Activated naive CD8-positive, alpha-beta T cell treated with anti-CD3 and anti-CD28 coated beads, Interleukin-2, amount 10 ng/mL, durations not matched to agents 7 days and 5 days (primary cell): ENCODE measurements at places on chromosomes 7 and 10. TPM values are rescaled to one million over a fixed set of nuclear protein-coding genes. Genes with fewer than 3 reads are reported as not detected.

- peaks cover 77% of the 10 kb centered on the region for H3K27me3 ChIP-seq
- no peak overlapping the region for H3K27ac ChIP-seq
- H3K36me3 ChIP-seq: peaks cover 2% of the 10 kb centered on the region
- no peak overlapping the region for H3K4me3 ChIP-seq
Observed at GRCh38 chr7:8205031-8205387, 57.0 kb downstream of the ICA1 start.

- H3K4me1 ChIP-seq: no peaks in the 10 kb centered on the region
- no peaks in the 10 kb centered on the region for H3K36me3 ChIP-seq
Observed at GRCh38 chr7:20317413-20317812, 13.3 kb upstream of the ITGB8 start.

- H3K36me3 ChIP-seq: peaks cover 6% of the 10 kb centered on the region
- peaks cover 14% of the 10 kb centered on the region for H3K4me1 ChIP-seq
- no peaks in the 10 kb centered on the region for H3K27me3 ChIP-seq
Observed at GRCh38 chr7:77727936-77728701, 31.9 kb downstream of the RSBN1L start.

DNA sequence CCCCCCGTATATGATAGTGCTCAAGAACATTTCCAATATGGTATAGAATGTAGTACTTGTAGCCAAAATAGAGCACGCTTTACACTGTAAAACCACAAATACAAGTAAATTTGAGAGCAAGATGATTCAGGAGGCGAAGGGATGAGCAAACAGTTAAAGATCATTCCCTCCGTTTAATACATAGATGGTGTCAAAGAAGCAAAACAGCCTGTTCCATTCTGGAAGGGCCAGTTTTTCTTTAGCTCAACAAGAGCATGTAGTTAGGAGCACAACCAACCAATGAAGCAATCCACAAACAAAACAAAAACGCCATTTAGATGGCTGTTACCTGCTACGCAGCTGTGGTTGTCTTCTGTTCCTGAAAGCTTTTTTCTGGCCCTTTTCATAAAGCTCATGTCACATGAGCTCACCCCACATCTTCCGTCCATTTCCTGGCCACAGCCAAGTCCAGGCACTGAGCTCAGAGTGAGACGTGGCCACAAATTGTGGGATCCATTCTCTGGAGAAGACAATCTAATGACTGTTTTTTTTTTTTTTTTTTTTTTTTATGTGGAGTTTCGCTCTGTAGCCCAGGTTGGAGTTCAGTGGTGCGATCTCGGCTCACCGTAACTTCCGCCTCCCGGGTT lies 185.6 kb downstream of the FANK1 start:
- peaks cover 4% of the 10 kb centered on the region for H3K27me3 ChIP-seq
- H3K4me3 ChIP-seq: no peak overlapping the region

DNA sequence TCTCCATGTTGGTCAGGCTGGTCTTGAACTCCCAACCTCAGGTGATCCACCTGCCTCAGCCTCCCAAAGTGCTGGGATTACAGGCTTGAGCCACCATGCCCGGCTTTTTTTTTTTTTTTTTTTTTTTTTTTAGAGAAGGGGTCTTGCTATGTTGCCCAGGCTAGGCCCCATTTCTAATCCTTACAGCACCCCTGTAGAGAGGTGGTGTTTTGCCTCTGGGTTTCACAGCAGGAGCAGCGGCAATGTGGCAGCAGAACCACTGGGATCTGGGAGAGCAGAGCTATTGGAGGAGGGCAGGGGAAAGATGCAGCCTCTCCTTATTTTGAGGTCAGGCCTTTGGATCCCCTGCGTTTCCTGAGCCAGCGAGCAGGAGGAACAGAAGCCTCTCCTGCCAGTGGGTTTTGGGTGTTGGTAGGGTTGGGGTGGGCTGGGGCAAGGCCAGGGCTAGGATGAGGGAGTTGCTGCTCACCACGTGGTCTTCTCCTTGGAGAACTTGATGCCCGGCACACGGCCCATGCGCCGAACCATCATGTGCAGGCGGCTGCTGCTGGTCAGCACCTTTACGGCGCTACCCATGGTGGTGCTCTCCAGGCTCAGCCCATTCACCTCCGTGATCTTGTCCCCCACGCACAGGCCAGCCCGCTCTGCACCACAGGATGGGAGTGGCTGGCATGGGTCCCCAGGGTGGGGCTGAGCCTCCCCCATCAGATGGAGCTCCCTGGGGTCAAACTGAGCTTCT lies 7.8 kb downstream of the PDZD7 start:
- H3K27ac ChIP-seq: no peak overlapping the region
- H3K4me3 ChIP-seq: no peak overlapping the region
- H3K27me3 ChIP-seq: peaks cover 25% of the 10 kb centered on the region
- no peak for DNase-seq

DNA sequence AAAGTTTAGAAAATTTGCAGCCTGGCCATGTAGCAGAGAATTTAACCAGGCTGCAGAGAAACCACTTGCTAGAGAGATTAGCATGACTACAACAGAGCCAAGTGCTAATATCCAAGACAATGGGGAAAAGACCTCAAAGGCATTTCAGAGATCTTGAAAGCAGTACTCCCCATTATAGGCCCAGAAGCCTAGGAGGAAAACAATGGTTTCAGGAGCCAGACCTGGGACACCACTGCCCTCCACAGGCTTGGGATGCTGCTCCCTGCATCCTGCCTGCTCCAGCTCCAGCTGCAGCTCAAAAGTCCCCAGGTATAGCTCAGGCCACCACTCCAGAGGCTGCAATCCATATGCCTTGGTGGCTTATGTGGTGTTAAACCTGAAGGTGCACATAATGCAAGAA lies 101.5 kb upstream of the TMEM72 start:
- no peaks in the 10 kb centered on the region for H3K36me3 ChIP-seq
- H3K4me3 ChIP-seq: no peak overlapping the region
- H3K27me3 ChIP-seq: no peaks in the 10 kb centered on the region
- no peaks in the 10 kb centered on the region for H3K4me1 ChIP-seq
- no peak for DNase-seq

DNA sequence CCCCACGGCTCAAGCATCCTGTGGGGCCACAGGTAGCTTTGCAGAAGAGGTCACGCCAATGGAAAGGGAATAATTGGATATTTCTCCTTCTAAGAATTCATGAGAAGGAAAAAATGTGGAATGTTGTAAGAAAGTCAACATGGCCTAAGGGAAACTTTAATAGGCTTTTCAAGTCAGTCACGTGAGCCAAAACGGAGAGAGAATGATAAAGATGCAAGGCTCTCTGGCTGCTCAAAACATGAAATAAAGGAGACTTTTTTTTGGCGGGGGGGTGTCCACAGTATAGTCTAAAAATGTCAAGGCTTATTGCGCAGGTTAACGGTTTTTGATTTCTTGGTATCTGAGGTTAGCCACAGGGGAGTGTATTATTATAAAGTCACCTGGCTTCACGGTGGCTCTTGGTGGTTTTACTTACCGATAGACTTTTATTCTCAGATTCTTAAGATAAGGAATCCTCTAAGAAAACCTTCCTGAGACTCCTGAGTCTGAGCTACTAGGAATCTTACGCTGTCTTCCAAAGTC lies 148.1 kb downstream of the ARHGAP21 start:
- no peak overlapping the region for H3K27ac ChIP-seq
- no peak for DNase-seq
- H3K4me3 ChIP-seq: no peak overlapping the region
- H3K27me3 ChIP-seq: peaks cover 7% of the 10 kb centered on the region

GRCh38 chr7:83976302-83976701 lies 218.3 kb downstream of the SEMA3A start:
- H3K27ac ChIP-seq: no peak overlapping the region
- H3K27me3 ChIP-seq: peaks cover 2% of the 10 kb centered on the region
- H3K4me1 ChIP-seq: no peaks in the 10 kb centered on the region
- no peak overlapping the region for H3K4me3 ChIP-seq
- DNase-seq: no peak
- H3K36me3 ChIP-seq: peaks cover 1% of the 10 kb centered on the region

- no peak for DNase-seq
- peaks cover 4% of the 10 kb centered on the region for H3K27me3 ChIP-seq
- H3K27ac ChIP-seq: no peak overlapping the region
- no peak overlapping the region for H3K4me3 ChIP-seq
- no peaks in the 10 kb centered on the region for H3K4me1 ChIP-seq
Observed at GRCh38 chr7:4006687-4007086, 675.4 kb upstream of the FOXK1 start.

- no peak for DNase-seq
- H3K4me3 ChIP-seq: no peak overlapping the region
- H3K4me1 ChIP-seq: no peaks in the 10 kb centered on the region
- no peak overlapping the region for H3K27ac ChIP-seq
Observed at GRCh38 chr10:7611909-7612308, 54.9 kb downstream of the ITIH5 start.

DNA sequence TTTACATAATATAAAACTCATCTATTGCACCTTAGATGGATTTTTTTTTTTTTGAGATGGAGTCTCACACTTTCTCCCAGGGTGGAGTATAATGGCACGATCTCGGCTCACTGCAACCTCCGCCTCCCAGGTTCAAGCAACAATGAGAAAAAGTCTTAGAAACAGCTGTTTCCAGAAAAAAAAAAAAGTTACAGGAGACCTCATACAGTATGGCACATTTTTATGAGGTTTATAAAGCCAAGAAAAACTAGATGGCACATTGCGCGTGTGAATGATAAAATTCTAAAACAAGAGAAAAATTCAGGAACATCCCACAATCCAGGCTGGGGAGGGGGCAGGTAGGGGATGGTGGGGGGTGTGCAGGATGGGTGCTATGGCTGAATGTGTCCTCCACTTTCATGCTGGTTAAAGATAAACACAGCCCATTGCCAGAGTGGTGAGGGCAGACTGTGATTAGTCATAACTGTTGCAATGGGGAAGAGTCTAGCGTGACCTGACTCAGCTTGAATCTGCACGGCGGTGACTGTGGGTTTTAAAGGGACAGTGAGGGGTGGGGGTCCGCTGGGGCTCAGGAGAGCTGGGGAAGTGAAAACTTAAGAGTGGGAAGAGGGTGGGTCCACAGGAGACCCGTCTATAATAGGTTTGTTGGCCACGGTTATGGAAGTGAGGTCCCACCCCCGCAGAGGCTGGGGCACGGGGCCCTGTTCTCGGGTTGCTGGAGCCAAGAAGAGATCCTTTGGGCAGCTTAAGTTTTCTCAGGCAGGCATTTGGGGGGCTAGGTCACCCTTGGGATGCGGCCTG lies 11.9 kb upstream of the LRRC27 start:
- DNase-seq: no peak
- H3K27ac ChIP-seq: no peak overlapping the region
- peaks cover 13% of the 10 kb centered on the region for H3K27me3 ChIP-seq

DNA sequence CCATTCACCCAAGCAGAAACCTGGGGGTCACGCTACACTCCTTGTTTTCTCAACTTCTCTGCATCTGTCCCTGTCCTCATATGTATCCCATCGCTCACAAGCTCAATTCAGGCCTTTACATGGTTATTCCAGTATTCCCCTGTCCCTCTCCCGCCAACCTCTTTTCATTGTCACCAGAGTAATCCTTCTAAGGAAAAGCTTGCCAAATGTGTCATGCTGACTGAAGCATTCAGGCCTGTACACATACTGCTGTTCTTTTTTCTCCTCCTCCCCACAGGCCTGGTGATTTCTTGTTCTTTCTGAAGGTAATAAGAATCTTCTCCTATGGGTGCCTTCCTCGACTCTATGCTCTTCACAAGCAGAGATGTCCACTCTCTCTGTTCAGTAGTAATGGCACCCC lies 282.2 kb downstream of the PHTF2 start:
- H3K27ac ChIP-seq: no peak overlapping the region
- no peak overlapping the region for H3K4me3 ChIP-seq
- DNase-seq: no peak
- H3K4me1 ChIP-seq: no peaks in the 10 kb centered on the region

DNA sequence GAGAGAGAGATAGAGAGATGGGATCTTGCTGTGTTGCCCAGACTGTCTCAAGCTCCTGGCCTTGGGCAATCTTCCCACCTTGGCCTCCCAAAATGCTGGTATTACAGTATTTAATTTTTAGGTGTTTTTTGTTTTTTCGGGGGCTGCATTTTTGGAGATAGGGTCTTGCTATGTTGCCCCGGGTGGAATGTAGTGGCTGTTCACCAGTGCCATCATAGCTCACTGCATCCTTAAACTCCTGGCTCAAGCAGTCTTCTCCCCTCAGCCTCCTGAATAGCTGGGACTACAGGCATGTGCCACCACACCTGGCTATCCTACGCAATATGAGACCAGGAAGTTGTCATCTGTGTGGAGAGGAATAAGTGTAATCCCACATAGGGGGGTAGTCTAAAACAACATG lies 42.4 kb downstream of the KCTD7 start:
- H3K4me3 ChIP-seq: no peak overlapping the region
- DNase-seq: no peak
- H3K27ac ChIP-seq: no peak overlapping the region
- no peaks in the 10 kb centered on the region for H3K4me1 ChIP-seq
- no peaks in the 10 kb centered on the region for H3K36me3 ChIP-seq
- no peaks in the 10 kb centered on the region for H3K27me3 ChIP-seq

- peaks cover 6% of the 10 kb centered on the region for H3K36me3 ChIP-seq
- no peak overlapping the region for H3K27ac ChIP-seq
- no peak for DNase-seq
- H3K4me1 ChIP-seq: peaks cover 4% of the 10 kb centered on the region
- H3K27me3 ChIP-seq: no peaks in the 10 kb centered on the region
Observed at GRCh38 chr10:73581918-73582317, 9.2 kb downstream of the USP54 start.

DNA sequence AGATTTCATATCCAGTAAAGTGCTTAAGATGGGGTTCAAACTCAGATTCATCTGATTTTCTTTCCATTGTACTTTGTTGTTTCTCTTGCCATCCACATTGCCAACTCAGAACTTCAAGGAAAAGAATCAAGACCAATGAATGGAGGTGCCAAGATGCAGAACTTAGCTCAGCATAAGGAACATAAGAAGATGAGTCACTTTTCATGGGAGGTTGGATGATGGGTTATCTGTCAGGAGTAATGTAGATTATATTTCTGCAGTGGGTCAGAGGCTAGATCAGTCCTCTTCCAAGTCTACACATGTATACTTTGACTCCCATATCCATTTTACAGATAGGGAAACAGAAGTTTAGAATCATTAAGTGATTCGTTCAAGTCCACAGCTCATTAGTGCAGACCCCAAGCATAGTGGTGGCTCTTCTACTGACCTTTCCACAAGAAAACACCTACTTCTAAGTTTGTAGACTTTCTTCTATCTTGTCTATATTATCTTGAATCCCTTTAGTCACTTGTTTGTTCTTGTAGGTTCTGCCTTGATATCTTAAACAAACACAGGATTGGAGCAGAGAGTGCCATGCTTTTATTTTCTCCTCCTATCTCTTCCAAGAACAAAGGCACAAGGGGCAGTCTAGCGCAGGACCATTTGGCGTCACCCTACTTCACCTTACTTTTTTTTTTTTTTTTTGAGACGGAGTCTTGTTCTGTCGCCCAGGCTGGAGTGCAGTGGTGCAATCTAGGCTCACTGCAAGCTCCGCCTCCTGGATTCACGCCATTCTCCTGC lies 14.0 kb upstream of the ADD3 start:
- peaks cover 2% of the 10 kb centered on the region for H3K27me3 ChIP-seq
- H3K27ac ChIP-seq: no peak overlapping the region
- no peaks in the 10 kb centered on the region for H3K36me3 ChIP-seq
- H3K4me3 ChIP-seq: no peak overlapping the region
- DNase-seq: no peak

LRRC18 gene
- total RNA-seq: not detected

FLNC gene
- total RNA-seq: not detected
